ENCODE measurements at places on chromosomes 6 and 20. TPM values are rescaled to one million over a fixed set of nuclear protein-coding genes. Genes with fewer than 3 reads are reported as not detected.

Gene F13A1
- 3.7 TPM for polyA plus RNA-seq

Gene SRSF12
- polyA plus RNA-seq, result 7.6 TPM

DNA sequence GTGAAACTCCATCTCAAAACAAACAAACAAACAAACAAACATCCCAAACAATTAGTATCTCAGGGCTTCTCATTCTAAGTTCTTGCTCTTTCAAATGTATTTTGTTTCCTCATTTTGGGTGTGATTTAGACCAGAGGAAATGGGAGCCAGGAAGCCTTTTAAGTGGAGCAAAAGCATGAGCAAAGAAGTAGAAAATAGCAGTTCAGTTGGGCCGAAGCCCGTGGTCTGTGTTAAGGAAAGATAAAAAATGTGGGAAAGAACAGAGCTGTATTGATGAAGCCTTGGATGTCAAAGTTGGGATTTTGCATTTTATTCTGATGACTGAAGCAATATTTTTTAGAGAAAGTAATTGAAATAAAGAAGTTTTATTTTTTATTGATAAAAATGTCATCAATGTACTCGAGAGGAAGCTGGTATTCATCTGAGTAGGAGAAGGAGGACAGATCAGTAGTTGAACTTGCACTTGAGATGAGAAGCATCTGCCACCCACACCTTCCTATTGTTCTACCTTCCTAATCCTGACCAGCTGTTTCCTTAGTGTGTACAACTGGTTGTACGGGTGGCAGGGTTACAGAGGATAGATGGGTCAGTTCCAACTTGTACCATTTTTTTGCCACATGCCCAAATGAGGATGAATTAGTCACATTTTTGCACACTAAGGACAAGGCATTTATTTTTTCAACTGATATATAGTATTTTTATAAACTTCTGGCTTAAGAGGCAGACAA is 56.1 kb downstream of the KIAA0408 start:
- no peak for DNase-seq

DNA sequence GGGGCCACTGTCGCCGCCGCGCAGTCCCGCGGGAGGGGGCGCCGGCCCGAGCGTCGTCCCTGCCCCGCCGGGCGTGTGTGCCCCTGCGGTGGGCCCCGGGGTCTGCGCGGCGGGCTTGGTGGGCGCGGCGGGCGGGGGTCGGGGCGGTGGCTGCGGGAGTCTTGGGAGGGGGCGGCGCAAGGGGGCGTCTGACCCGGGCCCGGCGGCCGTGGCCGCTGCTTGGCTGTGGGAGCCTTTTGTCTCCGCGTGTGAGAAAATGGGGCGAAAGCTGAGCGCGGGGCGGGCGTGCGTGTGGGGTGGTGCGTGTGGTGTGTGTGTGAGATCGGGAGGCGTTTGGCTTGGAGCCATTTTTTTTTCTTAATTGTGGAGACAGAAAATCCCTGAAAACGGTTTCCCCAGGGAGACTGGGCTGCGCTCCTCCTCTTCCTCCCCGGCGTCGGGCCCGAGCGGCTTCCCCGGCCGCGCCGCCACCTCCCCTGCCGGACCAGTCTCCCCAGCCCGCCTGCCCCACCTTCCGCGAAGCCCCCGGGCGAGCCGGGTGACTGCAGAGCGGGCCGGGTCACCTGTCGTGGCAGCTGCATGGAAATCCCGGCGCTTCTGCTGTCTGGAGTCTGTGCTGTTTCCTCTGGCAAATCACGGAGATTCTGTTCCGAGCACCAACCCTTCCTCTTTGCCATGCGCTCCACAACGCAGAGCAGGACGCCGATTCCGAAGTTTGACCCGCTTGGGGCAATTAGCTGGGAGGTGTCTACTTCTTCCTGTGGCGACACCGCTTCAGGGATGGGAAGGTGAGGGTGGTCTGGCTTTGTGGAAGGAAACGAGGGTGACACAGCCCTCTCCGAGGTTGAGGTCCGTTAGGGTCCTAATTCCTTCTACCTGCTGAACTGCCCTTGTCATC is 64.4 kb downstream of the GTF2H5 start:
- DNase-seq, result peak; percentile 75

- no peak for DNase-seq
These were observed 139.6 kb downstream of the MAP3K4 start for GRCh38 chr6:161130967-161131766.

- peak; percentile 51 for DNase-seq
These were observed 31.1 kb downstream of the BRPF3 start for GRCh38 chr6:36227379-36228228.

DNA sequence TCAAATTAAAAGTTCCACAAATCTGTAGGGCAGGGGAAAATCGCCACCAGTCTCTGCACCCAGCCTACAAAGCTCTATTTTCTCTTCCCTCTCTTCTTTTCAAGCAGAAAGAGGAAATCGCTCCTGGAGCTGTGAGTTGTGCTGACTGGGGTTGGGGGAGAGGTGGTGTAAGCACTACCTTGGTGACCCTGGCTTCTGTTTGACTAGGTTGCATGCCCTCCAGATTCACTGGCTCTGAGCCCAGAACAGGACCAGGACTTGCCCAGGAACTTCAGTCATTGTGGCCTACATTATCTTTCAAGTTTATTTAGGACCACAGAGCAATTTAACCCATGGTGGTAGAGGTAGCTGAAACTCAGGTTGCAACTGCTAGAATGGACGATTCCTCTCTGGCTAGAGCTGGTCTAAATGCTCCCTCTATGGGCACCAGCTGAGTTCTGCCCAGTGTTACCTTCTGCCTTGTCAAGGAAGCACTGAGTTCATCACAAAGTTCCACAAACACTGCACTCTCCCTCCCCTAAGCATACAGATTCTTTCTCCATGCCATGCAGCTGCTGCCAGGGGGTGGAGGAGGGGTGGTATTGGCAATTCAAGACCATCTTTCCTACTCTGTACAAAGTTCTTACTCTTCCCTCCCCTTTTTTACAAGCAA is 122.0 kb upstream of the BMP5 start:
- DNase-seq, result no peak

Gene ESR1
- polyA plus RNA-seq, result not detected

Gene ETV7
- polyA plus RNA-seq, result 1.2 TPM

- no peak for DNase-seq
These were observed 7.5 kb downstream of the C6orf52 start for GRCh38 chr6:10686901-10687300.

DNA sequence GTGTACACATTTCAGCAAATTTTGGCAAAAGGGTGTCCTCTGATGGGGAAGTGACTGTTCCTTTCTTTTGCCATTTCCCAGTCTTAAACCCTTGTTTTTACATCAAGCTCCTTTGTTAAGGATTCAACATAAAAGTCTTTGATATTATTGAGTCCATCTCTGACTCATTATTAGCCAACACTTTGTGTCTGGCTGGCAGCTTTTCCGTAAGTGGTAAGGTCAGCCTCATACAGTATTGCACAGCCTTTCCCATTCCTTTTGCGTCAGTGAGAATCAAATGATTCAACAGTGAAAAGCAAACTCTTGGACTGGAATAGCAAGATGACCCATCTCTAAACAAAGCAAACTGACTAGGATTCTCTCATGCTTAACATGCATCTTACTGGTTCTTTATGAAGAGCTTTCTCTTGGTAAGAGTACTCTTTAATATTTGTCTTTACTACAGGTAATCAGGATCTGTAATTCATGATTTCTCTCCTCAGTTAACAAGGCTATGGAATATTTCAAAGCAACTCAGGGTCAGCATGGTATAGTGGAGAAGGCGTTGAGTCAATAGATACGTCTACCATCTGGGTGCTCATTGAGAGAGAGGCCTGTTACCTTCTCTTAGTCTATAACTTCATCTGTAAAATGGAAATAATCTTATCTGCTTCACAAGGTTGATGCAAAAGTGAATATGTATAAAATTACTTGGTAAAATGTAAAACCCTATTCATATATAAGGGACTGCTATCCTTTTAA is 183.6 kb downstream of the PRL start:
- DNase-seq, result peak; percentile 44

Gene HLA-A
- 350 TPM for polyA plus RNA-seq

DNA sequence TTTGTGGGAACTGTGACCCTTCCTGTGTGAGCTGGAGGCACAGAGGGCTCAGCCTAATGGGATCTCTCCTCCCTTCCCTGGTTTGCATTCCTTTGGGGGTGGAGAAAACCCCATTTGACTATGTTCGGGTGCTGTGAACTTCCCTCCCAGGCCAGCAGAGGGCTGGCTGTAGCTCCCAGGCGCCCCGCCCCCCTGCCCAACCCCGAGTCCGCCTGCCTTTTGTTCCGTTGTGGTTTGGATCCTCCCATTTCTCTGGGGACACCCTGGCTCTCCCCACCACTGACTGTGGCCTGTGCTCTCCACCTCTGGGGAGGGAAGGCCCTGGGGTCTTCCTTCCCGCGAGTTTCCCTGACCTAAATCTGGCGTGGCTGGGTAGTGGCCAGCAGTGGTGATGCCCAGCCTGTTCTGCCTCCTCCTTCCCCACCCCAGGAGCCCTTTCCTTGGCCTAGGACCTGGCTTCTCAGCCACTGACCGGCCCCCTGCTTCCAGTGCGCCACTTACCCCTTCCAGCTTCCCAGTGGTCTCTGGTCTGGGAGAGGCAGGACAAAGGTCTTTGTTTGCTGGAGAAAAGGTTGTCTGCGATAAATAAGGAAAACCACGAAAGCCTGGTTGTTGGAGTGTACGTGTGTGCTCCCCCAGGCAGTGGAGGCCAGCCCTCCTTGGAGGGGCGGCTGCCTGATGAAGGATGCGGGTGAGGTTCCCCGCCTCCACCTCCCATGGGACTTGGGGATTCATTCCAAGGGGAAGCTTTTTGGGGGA is 4.9 kb downstream of the VEGFA start:
- DNase-seq, result peak; percentile 88

GRCh38 chr6:68642977-68643376 is 7.9 kb downstream of the ADGRB3 start:
- DNase-seq, result no peak

GRCh38 chr6:168145747-168146596 is 67.0 kb upstream of the FRMD1 start:
- no peak for DNase-seq

DNA sequence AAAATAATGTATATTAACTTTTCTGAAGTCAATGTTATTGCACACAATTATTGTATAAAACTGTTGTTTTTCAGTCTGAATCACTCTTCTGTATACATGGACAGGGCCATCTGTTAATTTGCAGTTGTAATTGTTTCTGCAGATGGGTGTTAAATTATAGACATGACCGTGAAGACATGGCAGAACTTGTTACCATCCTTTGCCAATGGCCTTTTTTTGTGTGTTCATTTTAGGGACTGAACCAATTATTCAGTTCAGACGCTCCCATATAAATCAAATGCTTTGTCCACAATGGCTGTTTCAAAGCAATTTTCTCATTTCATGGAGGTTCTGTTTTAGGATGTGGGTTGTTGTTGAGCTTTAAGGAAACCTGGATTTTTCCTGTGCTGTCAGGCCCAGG is 533.7 kb downstream of the DOK5 start:
- DNase-seq, result no peak

Gene SMIM28
- not detected for polyA plus RNA-seq

GRCh38 chr6:10310826-10311225 is 104.0 kb downstream of the TFAP2A start:
- DNase-seq, result no peak

GRCh38 chr20:3133155-3133554 is 26.5 kb downstream of the FASTKD5 start:
- DNase-seq, result no peak

Gene KCNK15
- polyA plus RNA-seq, result 3.1 TPM

DNA sequence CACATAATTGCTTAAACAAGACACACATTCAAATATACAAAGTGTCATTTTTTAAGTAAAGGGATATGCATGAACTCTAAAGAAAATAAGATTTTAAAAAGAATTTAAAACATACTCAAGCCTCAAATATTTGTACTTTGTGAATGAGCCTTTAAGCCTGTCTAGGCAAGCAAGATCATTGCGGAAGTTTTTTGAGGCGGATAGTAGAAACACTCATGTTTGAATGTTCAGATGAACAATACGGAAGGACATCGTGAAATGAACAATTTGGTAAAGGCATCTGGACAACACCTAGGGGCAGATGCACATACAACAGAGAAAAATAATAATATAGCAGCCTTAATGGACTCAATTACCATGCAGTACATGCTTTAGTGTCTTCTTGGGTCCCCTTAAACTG is 928.9 kb downstream of the TFAP2A start:
- no peak for DNase-seq

DNA sequence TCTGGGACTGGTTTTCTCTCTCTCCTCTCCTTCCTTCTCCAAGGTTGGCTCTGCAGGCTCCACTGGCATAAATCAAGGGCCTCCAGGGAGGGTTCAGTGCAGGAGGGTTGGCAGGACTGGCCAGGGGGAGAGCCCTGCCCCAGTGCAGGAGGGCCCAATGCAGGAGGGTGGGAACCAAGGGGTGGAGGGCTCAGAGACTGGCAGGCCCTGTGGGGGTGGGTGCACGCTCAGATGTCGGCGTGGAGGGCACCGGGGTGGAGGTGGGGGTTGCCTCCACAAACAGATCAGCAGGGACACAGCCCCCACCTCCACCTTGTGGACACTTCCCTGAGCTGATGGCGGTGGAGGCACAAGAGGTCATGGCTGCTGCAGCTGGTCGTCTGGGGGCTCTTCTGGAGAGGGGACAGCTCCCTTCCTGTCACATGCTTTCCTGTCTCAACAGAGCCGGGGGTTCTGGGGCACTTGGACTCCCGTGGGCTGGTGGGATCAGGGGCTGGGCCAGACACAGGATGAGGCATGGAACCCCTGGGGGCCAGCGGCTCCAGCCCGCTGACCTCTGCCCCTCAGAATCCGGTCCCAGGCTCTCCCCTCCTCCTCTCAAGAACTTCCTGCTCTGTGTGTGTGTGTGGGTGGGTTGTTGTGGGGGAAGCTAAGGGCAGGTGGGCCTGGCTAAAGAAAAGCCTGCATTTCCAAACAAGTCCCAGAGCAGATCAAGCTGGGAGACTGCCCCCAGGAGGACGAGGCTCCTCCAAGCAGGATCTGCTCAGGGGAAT is 2.7 kb upstream of the ABHD16B start:
- no peak for DNase-seq

DNA sequence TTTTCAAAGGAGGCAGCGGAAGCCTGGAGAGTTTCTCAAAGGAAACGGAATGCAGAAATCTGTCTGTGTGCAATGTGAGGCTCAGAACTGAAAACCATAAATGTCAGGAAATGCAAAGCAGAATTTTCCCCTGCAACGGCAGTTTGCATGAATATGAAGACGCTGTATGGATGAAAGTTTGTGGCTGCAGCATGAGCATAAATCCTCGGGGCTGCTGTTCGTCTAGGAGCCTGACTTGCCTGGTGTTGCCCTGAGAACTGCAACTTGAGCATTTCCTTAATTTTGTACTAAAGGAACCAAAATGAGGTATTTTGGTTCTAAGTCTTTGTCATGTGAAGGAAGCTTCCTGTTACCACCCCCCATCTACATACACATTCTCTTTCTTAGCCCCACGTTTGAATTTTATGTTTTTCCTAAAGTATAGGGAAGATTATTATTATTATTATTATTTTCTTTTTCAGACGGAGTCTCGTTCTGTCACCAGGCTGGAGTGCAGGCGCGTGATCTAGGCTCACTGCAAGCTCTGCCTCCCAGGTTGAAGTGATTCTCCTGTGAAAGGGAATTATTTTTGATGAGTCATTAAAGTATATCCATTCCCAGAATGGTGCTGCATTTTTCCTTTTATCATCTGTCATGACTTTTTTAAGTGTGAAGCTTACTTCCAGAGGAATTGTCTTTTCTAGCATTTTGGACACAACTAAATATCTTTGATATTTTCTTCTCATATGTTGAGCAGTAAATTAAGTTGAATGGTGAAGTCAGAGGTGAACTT is 33.1 kb downstream of the MTHFD1L start:
- no peak for DNase-seq

- DNase-seq, result no peak
These were observed 260.4 kb downstream of the PTPRK start for GRCh38 chr6:128259730-128260685.

Gene SPDEF
- polyA plus RNA-seq, result 0.34 TPM

Gene MLIP
- not detected for polyA plus RNA-seq

Gene TINAG
- 0.26 TPM for polyA plus RNA-seq

All from hepatocyte (in vitro differentiated cells).